Testis (tissue), 5 donors: ENCODE measurements at places on chromosomes 1 and 21.

GRCh38 chr1:185070051-185070450 is 24.7 kb downstream of the RNF2 start:
- H3K27me3 ChIP-seq = no peaks in the 10 kb centered on the region
- no peak overlapping the region for H3K4me3 ChIP-seq
- DNase-seq = no peak
- no peak overlapping the region for H3K27ac ChIP-seq
- H3K4me1 ChIP-seq = peaks cover 4% of the 10 kb centered on the region

GRCh38 chr1:32200226-32201010 is at the start of gene CCDC28B:
Gene CCDC28B, plus strand, starts transcription at chr1:32200595. Its CDS starts 1,341 bp downstream, at chr1:32201936.
- H3K4me1 ChIP-seq = peaks cover 44% of the 10 kb centered on the region
- DNase-seq = peak; percentile 73

GRCh38 chr1:191668525-191668924 is 489.7 kb upstream of the RGS18 start:
- H3K27ac ChIP-seq = no peak overlapping the region
- H3K4me1 ChIP-seq = no peaks in the 10 kb centered on the region
- H3K4me3 ChIP-seq = no peak overlapping the region
- H3K27me3 ChIP-seq = no peaks in the 10 kb centered on the region

DNA sequence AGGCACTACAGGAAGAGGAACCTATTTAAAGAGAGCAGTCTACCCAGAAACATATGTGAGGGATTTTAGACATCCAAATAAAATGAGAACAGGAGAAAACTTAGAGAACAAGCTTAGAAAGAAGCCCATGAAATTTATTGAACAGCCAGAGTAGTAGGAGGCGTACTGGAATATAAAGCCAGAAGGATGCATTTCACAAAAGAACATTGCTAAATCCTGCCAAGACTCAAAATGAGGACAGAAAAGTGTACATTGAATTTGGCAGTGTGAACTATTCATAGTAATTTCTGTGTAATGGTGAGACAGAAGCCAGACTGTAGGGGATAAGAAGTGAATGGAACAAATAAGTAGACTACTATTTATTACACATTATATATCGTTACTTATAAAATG is 22.5 kb downstream of the CEPT1 start:
- H3K4me3 ChIP-seq = no peak overlapping the region
- H3K4me1 ChIP-seq = peaks cover 10% of the 10 kb centered on the region
- peak overlapping the region; percentile 14 for H3K27ac ChIP-seq
- no peak for DNase-seq
- no peaks in the 10 kb centered on the region for H3K27me3 ChIP-seq

GRCh38 chr1:66777831-66778230 is 23.2 kb downstream of the INSL5 start:
- DNase-seq = no peak
- H3K4me1 ChIP-seq = no peaks in the 10 kb centered on the region
- H3K27me3 ChIP-seq = no peaks in the 10 kb centered on the region
- no peak overlapping the region for H3K4me3 ChIP-seq

DNA sequence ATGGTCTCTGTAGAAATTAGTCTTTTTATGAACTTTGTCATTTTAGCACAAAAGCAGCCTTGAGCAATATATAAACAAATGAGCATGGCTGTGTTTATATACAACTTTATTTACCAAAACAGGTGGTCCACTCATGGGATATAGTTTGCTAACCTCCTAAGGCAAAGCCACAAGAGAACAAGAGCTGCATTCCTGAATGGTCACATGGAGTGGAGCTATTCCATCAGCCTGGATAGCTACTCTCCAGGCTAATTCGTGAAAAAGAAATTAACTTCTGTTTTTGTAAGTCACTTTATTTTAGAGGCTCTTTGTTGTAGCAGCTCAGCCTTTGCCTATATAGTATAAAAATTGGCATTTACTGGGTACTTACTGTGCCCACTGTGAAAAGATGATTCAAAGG is 163.3 kb upstream of the FAM78B start:
- H3K4me1 ChIP-seq = no peaks in the 10 kb centered on the region
- no peaks in the 10 kb centered on the region for H3K36me3 ChIP-seq
- no peak for DNase-seq
- H3K27me3 ChIP-seq = no peaks in the 10 kb centered on the region
- no peak overlapping the region for H3K27ac ChIP-seq

GRCh38 chr1:78385744-78386462 is 104.9 kb upstream of the PTGFR start:
- no peaks in the 10 kb centered on the region for H3K27me3 ChIP-seq
- H3K36me3 ChIP-seq = no peaks in the 10 kb centered on the region
- no peak for DNase-seq
- H3K4me1 ChIP-seq = no peaks in the 10 kb centered on the region

GRCh38 chr1:154453161-154453560 is 48.0 kb downstream of the IL6R start:
- H3K4me3 ChIP-seq = no peak overlapping the region
- no peaks in the 10 kb centered on the region for H3K4me1 ChIP-seq
- DNase-seq = no peak
- H3K27me3 ChIP-seq = no peaks in the 10 kb centered on the region
- H3K27ac ChIP-seq = no peak overlapping the region

DNA sequence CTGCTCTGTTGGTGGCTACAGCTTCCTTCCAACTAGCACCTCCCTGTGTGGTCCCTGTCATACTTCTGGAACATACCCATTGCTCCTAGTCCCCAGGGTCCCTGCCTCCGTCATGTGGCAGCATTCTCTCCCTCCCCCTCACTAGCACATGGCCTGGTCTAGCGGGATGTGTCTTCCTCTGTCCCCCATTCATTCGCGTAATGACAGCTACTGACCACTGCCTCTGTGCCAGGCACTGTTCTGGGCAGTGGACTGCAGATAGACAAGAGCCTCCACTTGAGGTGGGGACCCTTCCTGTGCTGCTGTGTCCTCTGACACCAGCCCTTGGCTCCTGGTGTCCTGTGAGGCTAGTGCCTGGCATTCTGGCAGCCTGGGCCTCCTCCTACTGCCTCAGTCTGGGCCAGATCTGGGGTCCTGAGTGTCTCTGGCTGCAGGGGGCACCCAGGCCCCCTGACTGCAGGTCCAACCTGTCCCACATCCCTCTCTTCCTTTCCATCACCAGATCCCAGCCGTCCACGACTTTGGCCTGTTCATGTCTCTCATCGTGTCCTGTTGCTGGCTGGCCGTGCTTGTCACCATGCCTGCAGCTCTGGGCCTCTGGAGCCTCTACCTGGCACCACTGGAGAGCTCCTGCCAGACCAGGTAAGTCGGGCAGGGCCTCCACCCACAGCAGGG is 38.1 kb downstream of the DISP3 start:
- no peak overlapping the region for H3K4me3 ChIP-seq
- H3K36me3 ChIP-seq = no peaks in the 10 kb centered on the region
- no peaks in the 10 kb centered on the region for H3K27me3 ChIP-seq

- no peaks in the 10 kb centered on the region for H3K27me3 ChIP-seq
- DNase-seq = peak; percentile 94
- no peaks in the 10 kb centered on the region for H3K36me3 ChIP-seq
Observed at GRCh38 chr1:42958488-42959319, at the start of gene SLC2A1. Gene SLC2A1, minus strand, starts transcription at chr1:42958868. Its CDS starts 217 bp downstream, at chr1:42958651.

GRCh38 chr21:32474179-32475059 is 61.9 kb downstream of the EVA1C start:
- DNase-seq = no peak
- no peaks in the 10 kb centered on the region for H3K27me3 ChIP-seq
- H3K27ac ChIP-seq = no peak overlapping the region
- H3K36me3 ChIP-seq = no peaks in the 10 kb centered on the region

DNA sequence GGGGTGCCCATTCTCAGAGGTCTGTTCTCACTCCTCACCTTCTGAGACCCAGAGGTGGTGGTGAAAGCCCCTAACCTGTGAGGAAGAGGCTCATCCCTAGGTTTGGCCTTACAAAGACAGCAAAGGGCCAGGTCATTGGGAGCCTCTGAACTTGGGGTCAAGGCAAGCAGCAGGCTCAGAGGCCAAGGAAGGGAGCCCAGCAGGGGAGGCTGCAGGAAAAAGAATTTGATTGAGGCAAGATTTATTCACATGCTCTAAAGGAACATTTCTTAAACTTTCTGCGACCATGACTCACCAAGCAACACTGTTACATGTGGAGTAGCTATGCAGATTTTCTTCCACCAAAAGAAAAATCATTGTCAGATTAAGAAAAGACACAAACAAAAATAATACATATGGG is 132.5 kb upstream of the SYT6 start:
- H3K27me3 ChIP-seq = no peaks in the 10 kb centered on the region
- no peak overlapping the region for H3K4me3 ChIP-seq
- no peak overlapping the region for H3K27ac ChIP-seq
- H3K36me3 ChIP-seq = no peaks in the 10 kb centered on the region

DNA sequence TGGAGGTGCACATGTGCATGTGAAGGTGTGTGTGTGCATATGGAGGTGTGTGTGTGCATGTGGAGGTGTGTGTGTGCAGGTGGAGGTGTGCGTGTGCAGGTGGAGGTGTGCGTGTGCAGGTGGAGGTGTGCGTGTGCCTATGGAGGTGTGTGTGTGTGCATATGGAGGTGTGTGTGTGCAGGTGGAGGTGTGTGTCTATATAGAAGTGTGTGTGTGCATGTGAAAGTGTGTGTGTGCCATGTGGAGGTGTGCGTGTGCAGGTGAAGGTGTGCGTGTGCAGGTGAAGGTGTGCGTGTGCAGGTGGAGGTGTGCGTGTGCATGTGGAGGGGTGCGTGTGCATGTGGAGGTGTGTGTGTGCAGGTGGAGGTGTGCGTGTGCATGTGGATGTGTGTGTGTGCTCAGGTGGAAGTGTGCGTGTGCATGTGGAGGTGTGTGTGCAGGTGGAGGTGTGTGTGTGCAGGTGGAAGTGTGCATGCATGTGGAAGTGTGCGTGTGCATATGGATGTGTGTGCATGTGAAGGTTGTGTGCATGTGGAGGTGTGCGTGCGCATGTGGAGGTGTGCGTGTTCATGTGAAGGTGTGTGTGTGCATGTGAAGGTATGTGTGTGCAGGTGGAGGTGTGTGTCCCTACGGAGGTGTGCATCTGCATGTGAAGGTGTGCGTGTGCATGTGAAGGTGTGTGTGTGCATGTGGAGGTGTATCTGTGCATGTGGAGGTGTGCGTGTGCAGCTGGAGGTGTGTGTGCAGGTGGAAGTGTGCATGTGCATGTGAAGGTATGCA is 13.5 kb downstream of the C1orf74 start:
- H3K4me1 ChIP-seq = peaks cover 17% of the 10 kb centered on the region
- H3K27me3 ChIP-seq = no peaks in the 10 kb centered on the region
- DNase-seq = no peak
- H3K36me3 ChIP-seq = no peaks in the 10 kb centered on the region
- H3K4me3 ChIP-seq = no peak overlapping the region

DNA sequence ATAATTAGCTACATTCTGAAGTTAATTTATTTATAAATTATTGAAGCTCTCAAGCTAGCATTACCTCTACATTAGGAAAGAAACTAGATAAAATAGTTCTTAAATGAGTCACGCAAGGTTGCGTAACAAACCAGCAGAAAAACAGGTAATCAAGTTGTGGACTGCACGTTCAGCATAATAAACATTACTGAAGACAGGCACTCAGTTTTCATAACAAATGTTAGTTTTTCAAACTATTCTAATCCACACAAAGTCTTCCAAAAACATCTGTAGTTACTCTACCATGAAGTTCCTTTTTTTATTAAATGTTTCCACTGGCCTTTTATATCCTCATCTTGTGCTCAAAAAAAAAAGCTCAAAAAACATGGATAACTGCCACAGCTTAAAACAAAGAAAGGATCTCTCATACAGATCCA is 1.3 kb downstream of the TOR1AIP2 start:
- H3K27ac ChIP-seq = peak overlapping the region; percentile 45
- peak overlapping the region; percentile 76 for H3K4me3 ChIP-seq
- peaks cover 25% of the 10 kb centered on the region for H3K4me1 ChIP-seq
- no peaks in the 10 kb centered on the region for H3K36me3 ChIP-seq
- no peaks in the 10 kb centered on the region for H3K27me3 ChIP-seq

DNA sequence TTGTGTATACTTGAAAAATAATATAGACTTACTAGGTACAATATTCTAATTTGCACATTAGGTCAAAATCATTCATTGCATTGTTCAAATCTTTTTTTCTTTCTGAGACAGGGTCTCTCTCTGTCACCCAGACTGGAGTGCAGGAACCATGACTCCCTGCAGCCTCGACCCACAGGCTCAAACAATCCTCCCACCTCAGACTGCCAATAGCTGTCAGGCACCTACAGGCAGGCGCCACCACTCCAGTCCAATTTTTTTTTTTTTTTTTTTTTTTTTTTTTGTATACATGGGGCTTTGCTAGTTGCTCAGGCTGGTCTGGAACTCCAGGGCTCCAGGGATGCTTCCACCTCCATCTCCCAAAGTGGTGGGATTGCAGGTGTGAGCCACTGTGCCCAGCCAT is 656.9 kb downstream of the KCNT2 start:
- no peak overlapping the region for H3K4me3 ChIP-seq
- no peaks in the 10 kb centered on the region for H3K36me3 ChIP-seq
- no peak for DNase-seq
- no peaks in the 10 kb centered on the region for H3K27me3 ChIP-seq
- H3K27ac ChIP-seq = no peak overlapping the region
- H3K4me1 ChIP-seq = no peaks in the 10 kb centered on the region

DNA sequence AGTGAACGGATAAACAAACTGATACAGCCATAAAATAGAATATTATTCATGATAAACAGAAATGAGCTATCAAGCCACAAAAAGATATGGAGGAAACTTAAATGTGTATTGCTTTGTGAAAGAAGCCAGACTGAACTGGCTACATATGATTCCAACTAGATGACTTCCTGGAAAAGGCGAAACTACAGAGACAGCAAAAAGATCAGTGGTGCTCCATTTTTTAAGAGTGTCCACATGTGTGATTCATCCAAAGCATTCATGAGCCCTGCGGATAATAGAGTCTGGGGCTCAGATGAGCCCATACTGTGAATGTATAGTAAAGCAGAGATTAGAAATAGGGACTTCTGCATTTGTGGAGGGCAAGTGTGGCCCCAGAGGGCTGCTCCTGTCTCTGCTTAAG is 7.8 kb upstream of the TMEM222 start:
- no peak overlapping the region for H3K4me3 ChIP-seq
- H3K27ac ChIP-seq = no peak overlapping the region
- H3K27me3 ChIP-seq = no peaks in the 10 kb centered on the region
- H3K4me1 ChIP-seq = no peaks in the 10 kb centered on the region
- H3K36me3 ChIP-seq = no peaks in the 10 kb centered on the region
- DNase-seq = no peak

GRCh38 chr1:107895403-107896191 is 69.4 kb downstream of the VAV3 start:
- H3K27me3 ChIP-seq = no peaks in the 10 kb centered on the region
- H3K27ac ChIP-seq = no peak overlapping the region
- H3K4me3 ChIP-seq = no peak overlapping the region
- no peaks in the 10 kb centered on the region for H3K4me1 ChIP-seq
- no peak for DNase-seq

DNA sequence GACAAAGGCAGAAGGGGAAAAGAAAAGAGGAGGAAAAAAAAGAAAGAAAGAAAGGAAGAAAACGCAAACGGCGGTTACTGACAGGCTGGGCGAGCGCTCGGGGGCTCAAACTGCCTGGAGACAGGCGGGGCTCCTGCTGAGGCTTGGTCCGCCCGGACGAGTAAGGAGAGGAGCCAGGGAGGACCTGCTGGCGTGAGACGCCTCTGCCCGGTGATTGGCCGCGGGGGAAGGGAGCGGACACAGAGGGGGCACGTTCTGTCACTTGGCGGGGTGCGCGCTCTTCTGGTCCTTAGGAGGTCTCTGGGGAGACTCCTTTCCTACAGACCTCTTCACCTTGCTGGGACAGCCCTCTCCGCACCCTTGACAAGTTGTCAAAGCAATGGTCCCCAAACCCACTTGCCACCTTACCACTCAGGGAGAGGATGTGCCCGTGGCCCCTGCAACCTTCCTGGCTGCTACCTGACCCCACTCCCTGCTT is 791 bp upstream of the PIK3R3 start:
- peak overlapping the region; percentile 96 for H3K27ac ChIP-seq
- no peaks in the 10 kb centered on the region for H3K36me3 ChIP-seq
- peaks cover 9% of the 10 kb centered on the region for H3K4me1 ChIP-seq
- no peak for DNase-seq
- peak overlapping the region; percentile 87 for H3K4me3 ChIP-seq
